ENCODE measurements at places on chromosomes 1 and 21. TPM values are rescaled to one million over a fixed set of nuclear protein-coding genes. Genes with fewer than 3 reads are reported as not detected.

Gene CFHR4
- not detected for total RNA-seq

Gene KCNA3
- total RNA-seq, result not detected

Gene GLMN
- 11.7 TPM for total RNA-seq

Gene CTNNBIP1
- total RNA-seq, result 58.3 TPM

Gene CYP2J2
- 0.58 TPM for total RNA-seq

Gene ECM1
- total RNA-seq, result 5.1 TPM

Gene NDUFS5
- total RNA-seq, result 476 TPM

DNA sequence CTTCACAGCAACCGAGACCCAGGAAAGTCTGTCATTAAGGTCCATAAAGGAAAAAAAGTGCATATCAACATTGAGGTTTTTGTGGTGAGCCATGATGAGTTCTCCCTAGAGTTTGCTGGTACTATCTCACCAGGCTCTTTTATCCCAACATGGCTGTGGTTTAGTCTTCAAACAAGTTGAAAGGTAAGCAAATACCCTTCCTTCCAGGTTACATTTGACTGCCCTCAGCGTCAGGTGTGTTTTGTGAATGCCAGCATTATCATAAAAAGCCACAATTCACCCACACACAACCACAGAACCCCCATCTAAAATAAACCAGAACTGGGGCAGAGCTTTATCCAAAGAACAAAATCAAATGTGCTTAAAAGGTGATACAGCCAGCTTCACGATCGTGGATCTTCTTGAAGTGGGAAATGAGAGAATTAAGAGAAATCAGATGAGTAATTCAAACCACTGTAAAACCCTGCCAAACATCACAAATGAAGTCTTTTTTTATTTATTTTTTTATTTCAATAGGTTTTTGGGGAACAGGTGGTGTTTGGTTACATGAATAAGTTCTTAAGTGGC lies 64.7 kb downstream of the SETD4 start:
- no peak for DNase-seq

- no peak for DNase-seq
These were observed 26.5 kb upstream of the NTPCR start for GRCh38 chr1:232923739-232924386.

DNA sequence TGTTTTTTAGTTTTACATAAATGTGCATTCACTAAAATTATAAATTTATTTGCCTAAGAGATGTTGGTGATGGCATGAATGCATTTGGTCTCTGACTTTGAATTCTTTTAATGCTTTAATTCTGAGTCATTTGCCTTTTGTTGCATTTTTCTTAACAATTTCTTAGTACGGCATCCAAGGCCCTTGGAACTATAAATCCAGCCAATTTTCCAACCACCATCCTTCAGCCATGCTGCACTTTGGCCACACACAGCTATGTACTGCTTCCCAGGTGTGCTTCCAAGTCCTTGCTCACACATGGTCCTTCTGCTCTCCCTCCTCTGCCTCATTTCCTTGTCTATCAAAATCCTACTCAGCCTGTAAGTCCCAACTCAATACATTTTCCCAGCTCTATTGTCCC lies 161.0 kb downstream of the DHRS3 start:
- DNase-seq, result no peak

DNA sequence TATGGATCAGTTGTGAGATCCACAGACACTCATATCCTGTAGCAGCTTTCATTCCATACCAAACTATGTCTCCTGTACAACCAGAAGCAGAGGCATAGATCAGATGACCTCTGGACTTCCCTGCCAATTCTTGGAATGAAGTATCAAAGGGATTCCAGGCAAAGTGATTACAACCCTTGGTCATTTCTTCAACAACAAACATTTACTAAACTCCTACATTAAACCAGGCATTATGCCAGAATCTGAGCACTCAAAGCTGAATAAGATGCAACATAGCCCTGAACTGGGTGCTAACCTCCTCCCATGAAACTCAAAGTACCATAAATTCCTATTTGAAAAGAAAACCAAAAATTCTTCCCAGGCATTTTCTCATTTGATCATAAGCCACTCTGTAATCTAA lies 121.2 kb upstream of the SGIP1 start:
- no peak for DNase-seq

GRCh38 chr1:44500181-44501046 lies 95.4 kb downstream of the RNF220 start:
- no peak for DNase-seq

DNA sequence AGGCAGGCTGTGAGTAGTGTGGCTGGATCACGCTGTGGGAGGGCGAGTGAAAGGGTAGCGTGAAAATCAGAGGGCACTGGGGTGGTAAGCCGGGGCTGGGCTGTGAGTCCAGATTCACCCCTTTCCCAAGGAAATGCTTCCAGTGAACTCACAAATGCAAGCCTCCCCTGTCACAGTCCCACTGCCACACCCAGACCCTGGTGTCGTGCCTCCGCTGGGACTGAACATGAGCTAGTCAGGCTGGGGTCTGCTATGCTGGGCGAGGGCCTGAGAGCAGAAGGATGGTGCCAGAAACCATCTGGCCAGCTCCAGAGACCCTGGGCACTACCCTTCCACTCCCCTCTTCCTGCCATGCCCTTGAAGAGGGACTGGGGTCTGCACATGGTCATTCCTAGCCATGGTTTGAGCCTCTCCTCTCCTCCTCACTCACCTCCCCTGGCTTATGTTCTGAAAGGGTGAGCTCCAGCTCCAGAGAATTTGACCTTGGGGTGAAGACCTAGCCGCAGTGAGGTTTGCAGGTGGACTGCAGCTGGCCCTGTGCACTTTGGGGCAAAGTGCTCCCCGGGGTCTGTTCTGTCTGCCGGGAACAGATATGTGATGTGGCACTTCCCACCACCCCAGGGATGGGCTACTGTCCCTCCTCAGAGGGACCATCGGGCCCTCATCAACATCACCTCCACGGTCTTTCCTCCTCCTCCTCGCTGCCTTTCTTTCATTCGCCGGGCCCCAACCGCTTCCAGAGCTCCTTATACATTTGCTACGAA lies 365.6 kb downstream of the RPS6KC1 start:
- DNase-seq, result no peak

- DNase-seq, result no peak
These were observed 109.0 kb downstream of the ZMYM4 start for GRCh38 chr1:35377555-35377954.

- DNase-seq, result no peak
These were observed 110.9 kb downstream of the RUNX1 start for GRCh38 chr21:34938089-34938764.

Data from glomerular endothelial cell (primary cell).